ENCODE measurements at places on chromosomes 3 and 15.

DNA sequence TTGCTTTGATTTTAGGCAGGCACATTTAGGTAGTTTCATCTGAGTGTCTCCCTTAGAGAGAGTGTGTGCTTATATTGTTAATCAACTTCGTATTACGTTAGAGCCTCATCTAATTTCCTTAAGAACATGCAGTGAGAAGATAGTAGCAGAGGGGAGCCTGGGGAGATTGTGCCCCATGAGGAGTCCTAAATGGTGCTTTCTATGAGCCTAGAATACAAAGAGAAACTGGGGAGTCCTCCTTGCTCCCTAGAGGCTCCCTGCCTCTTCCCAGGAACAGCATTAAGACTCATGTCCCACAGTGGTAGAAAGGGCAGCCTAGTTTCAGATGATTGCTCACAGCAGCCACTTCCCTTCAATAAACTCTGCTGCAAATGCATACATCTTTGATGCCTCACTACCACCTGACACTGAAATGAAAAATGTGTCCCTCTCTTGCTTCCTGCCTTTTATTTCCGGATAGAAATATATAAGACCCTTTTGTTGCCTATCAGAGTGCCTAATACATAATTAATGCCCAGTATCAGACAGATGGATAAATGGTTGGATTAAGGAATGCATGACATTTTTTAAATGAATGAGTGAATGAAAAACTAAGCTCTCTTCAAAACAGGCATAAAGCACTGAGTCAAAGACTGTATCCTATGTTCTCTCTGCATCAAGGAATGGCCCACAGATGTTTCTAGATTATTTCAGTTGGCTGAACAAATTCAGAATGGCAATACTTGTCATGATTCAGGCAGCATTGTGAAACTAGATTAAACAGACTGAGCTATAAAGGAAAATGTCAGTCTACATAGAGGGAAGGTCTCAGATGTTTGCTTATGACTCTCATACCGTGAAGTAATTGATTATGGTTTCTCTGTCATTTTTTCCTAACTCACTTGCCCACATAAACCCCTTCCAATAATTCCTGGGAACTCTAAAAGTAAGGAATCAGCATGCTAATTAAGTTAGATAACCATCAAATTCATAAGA, 362.1 kb downstream of the LRRC3B start:
- DNase-seq, result no peak

GRCh38 chr15:70742928-70743327, 20.4 kb downstream of the UACA start:
- DNase-seq, result no peak

- DNase-seq, result no peak
Observed at GRCh38 chr3:44984335-44984734, 8.3 kb downstream of the EXOSC7 start.

GRCh38 chr3:136671921-136672320, 80.3 kb downstream of the STAG1 start:
- no peak for DNase-seq

- no peak for DNase-seq
Observed at GRCh38 chr3:197019535-197019934, 10.1 kb downstream of the MELTF start.

DNA sequence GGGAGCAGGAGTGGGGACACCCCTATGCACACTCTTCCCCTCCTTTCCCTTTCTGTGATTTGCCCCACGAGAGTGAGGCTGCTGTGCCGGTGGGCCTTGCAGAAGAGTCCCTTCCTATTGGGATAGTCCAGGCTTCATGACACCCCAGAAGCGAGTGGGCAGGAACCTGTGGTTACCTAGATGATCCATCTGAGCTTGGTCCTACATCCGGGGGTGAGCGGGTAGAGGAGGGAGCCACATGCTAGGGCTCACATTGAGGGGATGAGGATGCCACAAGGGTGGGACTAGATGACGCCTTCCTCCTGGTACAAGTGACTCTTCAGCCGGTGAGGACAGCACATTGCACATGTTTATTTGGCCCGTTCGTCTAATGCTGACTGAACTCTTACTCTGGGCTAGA, 43.1 kb upstream of the ADPGK start:
- DNase-seq, result no peak

- no peak for DNase-seq
Observed at GRCh38 chr3:99475229-99475628, 163.2 kb upstream of the COL8A1 start.

GRCh38 chr15:75713338-75713895, 769 bp upstream of the CSPG4 start:
- DNase-seq, result no peak

DNA sequence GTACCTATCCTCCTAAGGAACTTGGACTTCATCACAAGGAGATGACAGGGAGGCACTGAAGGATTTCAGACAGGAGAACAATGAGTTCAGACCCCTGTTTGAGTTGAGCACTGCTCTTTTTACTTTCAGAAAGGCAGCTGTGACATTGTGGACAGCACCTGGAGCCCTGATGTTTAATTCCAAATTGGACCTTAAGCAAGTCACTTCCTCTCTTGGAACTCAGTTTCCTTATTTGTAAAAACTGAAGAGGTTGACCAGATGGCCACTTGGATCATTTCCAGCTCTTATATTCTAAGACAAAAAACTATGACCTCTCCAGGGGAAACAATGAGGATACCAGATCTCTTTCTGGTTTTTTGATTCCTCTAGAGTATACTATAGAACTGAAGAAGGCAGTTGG, 34.1 kb upstream of the SMAD3 start:
- no peak for DNase-seq

DNA sequence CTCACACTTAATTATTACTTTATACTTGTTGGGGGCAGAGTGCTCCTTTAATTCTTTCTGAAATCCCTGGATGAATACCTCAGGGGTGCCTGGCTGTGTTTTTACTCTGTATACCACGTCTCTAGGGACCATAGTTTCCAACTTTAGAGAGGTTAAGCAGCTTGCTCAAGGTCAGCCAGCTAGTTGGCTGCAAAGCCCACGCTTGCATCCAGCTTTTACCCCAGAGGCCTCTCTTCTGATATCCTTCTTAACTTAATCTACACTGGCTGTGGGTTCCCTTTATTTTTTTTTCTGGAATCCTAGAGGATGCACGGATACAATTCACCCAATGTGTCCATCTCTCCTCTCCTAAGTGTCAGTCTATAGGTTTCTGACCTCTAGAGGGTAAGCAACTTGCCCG, 1.4 kb downstream of the PDZRN3 start:
- DNase-seq, result no peak

- DNase-seq, result no peak
Observed at GRCh38 chr3:158050461-158050860, 55.8 kb downstream of the SHOX2 start.
